ENCODE measurements at places on chromosomes 5 and 9. TPM values are rescaled to one million over a fixed set of nuclear protein-coding genes. Genes with fewer than 3 reads are reported as not detected.

GRCh38 chr5:133359861-133360260 lies 252.5 kb downstream of the FSTL4 start:
- no peak overlapping the region for H3K27ac ChIP-seq
- no peaks in the 10 kb centered on the region for H3K4me1 ChIP-seq
- H3K4me3 ChIP-seq = no peak overlapping the region
- no peaks in the 10 kb centered on the region for H3K27me3 ChIP-seq
- no peak for DNase-seq

DNA sequence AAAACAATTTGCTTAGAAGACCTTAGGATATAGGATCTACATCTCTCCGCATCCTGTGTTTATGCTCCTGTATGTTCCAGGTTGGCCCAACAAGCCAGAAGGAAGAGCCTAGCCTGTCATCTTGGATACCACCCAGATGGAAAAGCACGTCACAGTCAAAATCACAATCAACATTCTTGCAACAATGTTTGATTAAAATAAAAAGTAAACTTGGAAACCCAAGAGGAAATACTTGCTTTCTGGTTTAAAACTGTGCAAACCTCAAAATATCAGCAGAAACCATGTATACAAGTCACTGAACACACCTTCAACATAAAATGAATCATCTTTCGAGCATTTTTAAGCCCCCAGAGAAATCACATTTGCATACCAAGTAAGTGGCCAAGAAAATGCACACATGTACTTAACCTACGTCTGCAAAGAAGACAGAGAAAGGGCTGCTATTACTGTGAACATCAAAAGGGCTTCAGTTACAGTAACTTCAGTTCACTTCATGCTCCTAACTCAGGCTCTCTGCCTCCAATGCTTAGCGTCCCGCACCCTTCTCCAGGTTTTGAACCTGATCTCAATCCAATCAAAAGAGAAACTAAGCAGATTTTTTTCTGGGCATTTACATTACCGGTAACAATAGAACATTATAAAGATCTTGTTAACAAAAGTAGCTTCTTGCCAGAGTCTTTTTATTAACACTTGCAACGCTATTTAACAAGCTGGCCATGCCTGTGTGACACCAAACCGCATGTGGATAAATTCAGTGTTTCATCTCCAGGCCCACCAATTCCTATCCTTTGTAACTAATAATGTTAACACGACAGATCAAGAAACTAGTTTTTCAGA lies 1.3 kb downstream of the ENC1 start:
- no peak for DNase-seq
- H3K27ac ChIP-seq = peak overlapping the region; percentile 60
- peak overlapping the region; percentile 73 for H3K4me3 ChIP-seq

DNA sequence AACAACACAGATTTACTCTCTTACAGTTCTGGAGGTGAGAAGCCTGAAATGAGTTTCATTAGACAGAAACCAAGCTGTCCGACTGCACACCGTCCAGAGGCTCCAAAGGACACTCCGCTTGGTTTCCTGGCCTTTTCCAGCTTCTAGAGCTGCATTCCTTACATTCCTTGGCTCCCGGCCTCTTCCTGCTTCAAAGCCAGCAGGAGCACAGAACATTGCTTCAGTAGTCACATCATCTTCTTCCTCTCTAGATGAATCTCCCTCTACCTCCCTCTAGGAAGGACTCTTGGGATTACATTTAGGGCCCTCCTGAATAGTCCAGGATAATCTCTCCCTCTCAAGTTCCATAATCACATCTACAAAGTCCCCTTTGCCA lies 213.3 kb downstream of the CDK5RAP2 start:
- no peak overlapping the region for H3K27ac ChIP-seq
- no peaks in the 10 kb centered on the region for H3K4me1 ChIP-seq
- no peaks in the 10 kb centered on the region for H3K27me3 ChIP-seq
- H3K36me3 ChIP-seq = no peaks in the 10 kb centered on the region
- peak; percentile 68 for DNase-seq

DNA sequence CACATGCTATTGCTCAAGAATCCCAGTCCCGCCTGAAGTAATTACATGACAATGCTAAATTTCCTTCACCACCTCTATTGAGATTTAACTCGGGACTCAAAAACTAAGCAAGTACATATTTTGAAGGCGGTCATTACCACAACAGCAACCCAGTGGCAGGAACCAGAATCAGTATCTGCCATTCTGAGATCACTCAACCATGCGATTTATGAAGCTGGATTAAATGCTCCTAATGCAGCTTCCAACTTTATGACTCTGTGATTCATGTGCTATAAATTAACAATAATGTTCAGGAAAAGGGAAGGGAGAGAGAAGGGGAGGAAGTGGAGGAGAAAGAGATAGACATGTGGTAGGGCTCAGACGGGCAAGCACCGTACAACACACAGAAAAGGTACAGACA lies 194.7 kb downstream of the DNAH5 start:
- no peaks in the 10 kb centered on the region for H3K4me1 ChIP-seq

GRCh38 chr5:112551419-112552032 lies 132.4 kb upstream of the EPB41L4A start:
- no peaks in the 10 kb centered on the region for H3K36me3 ChIP-seq
- H3K27me3 ChIP-seq = no peaks in the 10 kb centered on the region
- H3K4me3 ChIP-seq = no peak overlapping the region
- no peak overlapping the region for H3K27ac ChIP-seq
- DNase-seq = peak; percentile 55

DNA sequence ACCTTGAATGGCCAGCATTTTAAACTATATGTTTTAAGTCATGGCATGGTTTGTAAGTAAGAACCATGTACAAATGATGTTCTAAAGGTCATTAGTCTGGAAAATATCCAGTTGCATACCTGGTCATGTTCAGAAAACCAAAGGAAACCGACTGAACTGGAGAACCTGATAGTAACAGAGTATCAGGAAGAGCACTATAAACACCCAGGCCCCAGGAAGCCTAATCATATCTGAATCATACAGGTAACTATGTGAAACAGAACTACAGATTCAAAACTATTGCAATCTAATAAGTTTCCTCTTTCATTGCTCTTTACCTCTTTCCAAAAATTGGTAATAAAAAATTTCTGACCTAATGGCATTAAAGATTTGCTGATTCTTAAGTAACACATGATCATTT lies 500.3 kb downstream of the ARHGEF28 start:
- no peaks in the 10 kb centered on the region for H3K36me3 ChIP-seq
- H3K4me3 ChIP-seq = no peak overlapping the region
- H3K4me1 ChIP-seq = peaks cover 8% of the 10 kb centered on the region
- no peak for DNase-seq
- no peaks in the 10 kb centered on the region for H3K27me3 ChIP-seq

DNA sequence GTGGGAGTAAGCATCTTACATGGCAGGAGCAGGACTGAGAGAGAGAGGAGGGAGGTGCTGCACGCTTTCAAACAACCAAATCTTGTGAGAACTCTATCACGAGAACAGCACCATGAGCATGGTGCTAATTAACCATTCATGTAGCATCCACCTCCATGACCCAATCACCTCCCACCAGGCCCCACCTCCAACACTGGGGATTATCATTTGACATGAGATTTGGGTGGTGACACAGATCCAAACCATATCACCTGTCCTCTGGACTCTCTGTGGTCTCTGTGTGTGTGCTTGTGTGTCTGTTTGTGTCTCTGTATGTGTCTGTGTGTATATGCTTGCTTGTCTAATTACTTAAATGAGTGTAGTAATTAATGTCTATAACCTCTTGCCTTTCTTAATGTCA lies 31.1 kb downstream of the SEC61B start:
- H3K36me3 ChIP-seq = no peaks in the 10 kb centered on the region
- no peak for DNase-seq
- H3K4me3 ChIP-seq = no peak overlapping the region
- no peaks in the 10 kb centered on the region for H3K27me3 ChIP-seq
- H3K4me1 ChIP-seq = no peaks in the 10 kb centered on the region

DNA sequence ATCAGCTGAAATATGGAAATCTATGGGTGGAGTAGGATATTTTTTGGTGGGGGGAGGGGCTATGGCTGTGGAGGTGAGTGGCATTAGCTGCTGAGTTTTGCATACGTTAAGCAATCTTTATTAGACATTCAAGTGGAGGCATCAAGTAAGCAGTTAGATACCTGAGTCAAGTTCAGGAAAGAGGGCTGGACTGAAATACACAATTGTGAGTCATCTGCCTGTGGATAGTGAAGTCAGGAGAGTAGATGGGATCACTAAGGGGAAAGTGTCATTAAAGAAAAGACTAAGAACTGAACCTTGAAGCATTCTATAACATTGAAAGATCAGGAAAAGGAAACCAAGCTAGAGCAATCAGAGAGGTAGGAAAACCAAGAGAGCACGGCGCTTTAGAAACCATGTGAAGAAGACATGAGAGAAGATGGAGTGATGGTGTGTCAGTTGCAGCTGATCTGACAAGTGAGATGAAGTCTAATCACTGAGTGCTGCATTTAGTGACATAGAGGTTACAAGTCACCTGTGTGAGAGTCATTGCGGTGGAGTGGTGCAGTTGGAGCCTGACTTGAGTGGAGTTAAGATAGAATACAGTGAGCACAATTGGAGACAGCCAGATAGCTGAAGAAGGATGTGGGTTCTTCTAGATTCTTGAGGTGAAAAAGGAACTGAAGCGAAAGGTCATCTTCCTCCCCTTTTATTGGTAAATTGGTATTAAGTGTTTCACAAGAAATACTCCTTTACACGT lies 88.7 kb downstream of the PIP5K1B start:
- no peak for DNase-seq
- H3K4me3 ChIP-seq = no peak overlapping the region
- H3K27ac ChIP-seq = no peak overlapping the region

DNA sequence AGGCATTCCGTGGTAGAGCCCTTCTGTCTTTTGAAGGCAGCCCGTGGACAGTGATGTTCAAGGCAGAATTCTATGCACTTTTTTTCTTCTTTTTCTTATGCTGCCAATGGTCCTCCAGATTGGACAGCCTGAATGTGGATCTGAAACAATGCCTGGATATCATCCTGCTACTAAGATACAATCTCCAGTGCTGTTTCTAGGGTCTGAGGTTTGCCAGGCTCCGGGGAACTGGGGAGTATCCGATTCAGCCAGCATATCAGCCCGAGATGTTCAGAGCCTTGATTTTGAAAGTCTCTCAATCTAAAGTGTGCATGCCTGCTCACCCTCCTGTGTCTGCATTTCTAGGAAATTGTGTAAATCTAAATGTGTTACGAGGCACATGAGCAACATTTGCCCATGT lies 103.8 kb upstream of the WWC1 start:
- no peak overlapping the region for H3K27ac ChIP-seq
- H3K36me3 ChIP-seq = no peaks in the 10 kb centered on the region
- no peak for DNase-seq
- no peaks in the 10 kb centered on the region for H3K4me1 ChIP-seq

ODF2 gene
- total RNA-seq = 24.1 TPM

PCDHA9 gene
- 0.60 TPM for total RNA-seq

LHFPL2 gene
- total RNA-seq = 35.1 TPM

IRX2 gene
- not detected for total RNA-seq

SH3RF2 gene
- 0.30 TPM for total RNA-seq

TMC1 gene
- total RNA-seq = 0.15 TPM

IL13 gene
- total RNA-seq = not detected

TBC1D13 gene
- 25.9 TPM for total RNA-seq

BAAT gene
- total RNA-seq = not detected
